Posterior cingulate gyrus (tissue), 11 donors: ENCODE measurements at places on chromosomes 5 and 9.
A peak's percentile ranks its signal among the peaks of the same experiment; 100 is the strongest.

GRCh38 chr9:73118286-73118685 is 33.4 kb upstream of the ANXA1 start:
- DNase-seq = no peak

DNA sequence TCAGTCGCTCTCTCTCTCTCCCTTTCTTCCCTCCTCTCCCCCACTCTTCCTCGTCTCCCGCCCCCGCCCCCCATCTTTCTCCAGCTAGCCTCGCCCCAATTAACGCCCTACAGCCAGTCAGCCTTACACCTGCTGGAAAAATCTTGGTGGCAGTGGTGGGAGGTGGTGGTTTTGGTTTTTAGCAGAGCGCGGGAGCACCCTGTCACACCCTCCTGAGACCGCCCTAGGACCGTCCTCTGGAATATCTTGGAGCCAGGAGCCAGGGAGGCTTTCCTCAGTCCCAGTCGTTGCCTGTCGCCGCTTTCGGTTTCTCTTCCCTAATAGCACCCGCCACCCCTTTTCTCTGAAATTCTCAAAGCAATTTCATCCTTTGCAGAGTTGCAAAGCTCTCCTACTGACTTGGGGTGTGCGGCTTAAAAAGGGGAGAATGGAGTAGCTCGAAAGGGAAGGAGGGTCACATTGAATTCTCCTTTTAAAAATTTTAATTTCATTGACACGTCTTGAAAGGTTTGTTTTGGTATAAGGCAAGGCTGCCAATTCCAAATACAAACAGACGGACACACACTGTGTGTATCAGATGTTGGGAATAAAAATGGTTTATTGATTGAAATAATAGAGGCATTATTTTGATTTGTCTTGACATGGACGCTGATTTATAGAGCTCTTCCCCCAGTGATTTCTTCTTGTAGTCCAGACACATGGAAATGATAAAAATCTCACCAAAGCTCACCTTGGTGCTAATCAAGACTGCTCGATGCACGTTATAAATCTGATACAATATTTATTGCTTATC is 301.3 kb downstream of the PARP8 start:
- DNase-seq = no peak

GRCh38 chr9:70580606-70581195 is 166.2 kb upstream of the KLF9 start:
- no peak for DNase-seq

GRCh38 chr5:94240993-94241651 is 377.3 kb downstream of the KIAA0825 start:
- no peak for DNase-seq

- peak; percentile 45 for DNase-seq
Observed at GRCh38 chr5:132417010-132417439, 47.5 kb downstream of the SLC22A5 start.

DNA sequence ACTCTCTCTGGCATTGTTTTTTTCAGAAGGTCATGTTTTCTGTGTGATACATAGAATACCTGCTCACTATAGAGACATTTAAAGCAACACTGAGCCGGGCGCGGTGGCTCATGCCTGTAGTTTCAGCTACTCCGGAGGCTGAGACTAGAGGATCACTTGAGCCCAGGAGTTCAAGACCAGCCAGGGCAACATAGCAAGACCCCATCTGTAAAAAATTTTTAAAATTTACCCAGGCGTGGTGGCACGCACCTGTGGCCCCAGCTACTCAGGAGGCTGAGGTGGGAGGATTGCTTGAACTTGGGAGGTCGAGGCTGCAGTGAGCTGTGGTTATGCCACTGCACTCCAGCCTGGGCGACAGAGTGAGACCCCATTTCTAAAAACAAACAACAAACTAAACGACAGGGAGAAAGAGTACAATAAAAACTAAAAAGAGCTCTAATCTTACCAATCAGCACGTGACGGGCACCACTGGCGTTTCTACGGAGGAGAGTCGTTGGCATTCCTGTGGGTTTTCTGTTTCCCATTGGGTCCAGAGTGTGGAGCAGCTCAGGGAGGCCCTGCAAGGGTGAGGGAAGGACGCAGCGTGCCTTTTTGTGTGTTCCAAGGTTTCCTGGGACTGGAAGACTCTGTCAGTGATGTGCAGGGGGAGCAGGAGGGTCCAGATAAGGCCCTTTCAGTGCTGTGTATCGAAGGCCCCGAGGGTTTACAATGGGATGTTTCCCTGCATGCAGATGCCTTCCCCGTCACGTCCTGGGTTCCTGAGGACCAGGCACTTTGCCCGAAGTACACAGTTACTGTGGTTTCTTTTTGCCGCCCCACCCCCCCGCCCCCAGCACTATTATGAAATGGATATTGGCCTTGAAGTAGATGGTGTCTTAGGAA is 7.2 kb upstream of the RNU6ATAC start:
- no peak for DNase-seq

DNA sequence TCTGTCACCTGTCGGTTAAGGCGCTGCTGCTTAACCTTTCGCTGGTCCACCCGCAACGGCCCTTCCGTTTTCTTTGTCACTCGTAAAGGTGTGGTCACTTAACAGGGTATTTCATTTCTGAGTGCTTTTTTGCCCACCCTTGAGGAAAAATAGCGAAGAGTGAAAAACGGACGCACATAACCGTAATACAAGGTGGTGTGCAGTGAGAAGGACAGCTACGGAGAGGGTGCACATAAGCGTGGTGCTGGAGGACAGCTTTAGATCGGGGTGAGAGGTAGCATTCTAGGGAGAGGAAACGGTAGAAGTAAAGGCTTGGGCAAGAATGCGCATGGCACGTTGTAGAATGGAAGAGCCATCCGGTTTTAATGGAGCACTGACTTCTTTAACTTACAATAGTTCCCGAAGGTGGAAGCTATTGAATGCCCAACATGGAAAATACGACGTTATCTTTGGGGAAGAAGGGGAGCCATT is 761 bp downstream of the CCT5 start:
- DNase-seq = no peak

DNA sequence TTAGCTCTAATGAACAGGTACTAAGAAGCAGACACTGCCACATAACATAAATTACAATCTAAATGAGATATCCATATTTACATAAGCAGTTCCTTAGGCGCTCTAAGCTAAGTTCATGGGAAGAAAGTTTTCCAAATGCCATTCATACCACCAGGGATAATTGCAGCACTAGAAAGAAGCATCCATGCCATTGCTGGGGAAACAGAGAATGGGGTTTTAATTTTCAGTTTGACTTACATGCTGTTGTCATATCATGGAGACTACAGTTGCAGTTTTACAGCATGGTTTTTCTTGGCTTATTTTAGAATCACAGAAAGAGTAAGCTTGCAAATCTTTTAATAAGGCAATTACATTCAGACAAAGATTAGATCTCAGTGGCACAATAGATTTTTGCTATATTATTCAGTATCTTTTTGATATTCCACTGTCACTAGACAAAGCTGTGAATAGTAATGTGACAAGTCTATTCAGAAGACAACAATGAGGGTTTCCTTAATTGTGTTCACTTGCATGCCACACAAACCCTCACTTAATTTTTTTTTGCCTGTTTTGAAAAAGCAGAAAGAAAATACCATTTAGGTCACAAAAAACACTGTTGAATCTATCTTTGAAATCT is 108.4 kb upstream of the ELAVL2 start:
- no peak for DNase-seq

DNA sequence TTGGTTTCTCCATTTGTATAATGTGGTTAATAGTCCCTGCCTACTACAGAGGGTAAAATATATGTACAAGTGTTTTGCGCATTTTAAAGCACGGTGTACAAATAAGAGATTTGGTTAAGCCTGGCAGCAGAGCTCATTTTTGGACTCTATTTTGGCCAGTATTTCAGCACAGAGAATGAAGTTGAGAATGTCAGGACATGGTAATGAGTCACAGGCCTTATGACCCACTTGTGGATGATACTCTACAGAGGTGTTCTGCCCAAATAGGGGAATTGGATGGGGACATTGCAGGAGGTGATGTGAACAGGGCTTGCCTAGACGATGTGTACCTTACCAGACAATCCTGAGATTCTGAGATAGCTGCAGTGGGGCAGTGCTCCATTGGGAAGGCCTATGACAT is 50.6 kb downstream of the MELK start:
- DNase-seq = no peak

DNA sequence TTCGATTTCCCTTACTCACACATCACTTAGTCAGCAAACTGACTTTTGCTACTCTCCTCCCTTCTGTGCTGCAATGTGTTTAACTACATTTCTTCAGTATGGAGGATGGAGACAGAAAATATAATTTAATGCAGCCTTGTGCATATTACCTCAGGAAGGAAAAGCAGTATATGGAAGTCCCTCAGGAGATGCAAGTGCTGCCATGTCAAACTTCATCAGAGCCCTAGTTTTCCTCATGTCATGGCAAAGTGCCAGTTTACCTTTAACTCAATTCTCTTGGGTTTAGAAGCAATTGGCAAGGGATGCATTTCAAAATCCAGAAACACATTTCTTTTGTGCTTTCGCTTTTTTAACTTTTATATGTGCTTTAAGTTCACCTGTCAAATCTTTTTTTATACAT is 365.4 kb downstream of the ISL1 start:
- DNase-seq = no peak

GRCh38 chr5:157518963-157519362 is 56.6 kb downstream of the ADAM19 start:
- no peak for DNase-seq

DNA sequence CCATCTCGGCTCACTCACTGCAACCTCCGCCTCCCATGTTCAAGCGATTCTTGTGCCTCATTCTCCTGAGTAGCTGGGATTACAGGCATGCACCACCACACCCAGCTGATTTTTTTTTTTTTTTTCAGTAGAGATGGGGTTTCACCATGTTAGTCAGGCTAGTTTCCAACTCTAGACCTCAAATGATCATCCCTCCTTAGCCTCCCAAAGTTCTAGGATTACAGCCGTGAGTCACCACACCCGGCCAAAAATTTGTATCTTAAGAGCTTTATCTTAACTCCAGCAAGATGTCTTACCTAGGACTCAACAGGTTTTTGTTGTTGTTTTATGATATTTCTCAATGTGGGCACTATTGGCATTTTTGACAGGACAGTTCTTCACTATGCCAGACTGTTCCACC is 27.9 kb downstream of the LYRM7 start:
- no peak for DNase-seq
